ENCODE measurements at places on chromosomes 5 and 9.

- no peak for DNase-seq
These were observed 54.1 kb downstream of the TRIM32 start for GRCh38 chr9:116741086-116741740.

DNA sequence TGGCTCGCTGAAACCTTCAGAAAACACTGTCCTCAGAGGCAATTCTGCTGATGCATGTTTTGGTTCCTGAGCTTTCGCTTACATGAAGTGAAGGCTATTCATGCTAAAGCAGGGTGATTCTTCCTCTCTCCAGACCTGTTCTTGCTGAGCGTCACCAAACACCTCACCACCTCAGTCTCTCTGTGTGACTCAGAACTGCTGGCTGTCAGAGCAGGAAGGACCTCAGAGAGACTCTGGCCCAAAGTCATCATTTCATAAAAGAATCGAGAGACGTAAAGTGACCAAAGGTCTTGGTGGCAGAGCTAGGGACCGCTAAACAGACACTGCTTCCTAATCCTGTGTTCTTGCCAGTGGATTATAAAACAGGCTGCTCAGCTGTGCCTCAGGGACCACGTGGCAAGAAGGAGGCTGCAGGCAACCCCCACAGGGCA, 73.8 kb downstream of the LHFPL2 start:
- no peak for DNase-seq

DNA sequence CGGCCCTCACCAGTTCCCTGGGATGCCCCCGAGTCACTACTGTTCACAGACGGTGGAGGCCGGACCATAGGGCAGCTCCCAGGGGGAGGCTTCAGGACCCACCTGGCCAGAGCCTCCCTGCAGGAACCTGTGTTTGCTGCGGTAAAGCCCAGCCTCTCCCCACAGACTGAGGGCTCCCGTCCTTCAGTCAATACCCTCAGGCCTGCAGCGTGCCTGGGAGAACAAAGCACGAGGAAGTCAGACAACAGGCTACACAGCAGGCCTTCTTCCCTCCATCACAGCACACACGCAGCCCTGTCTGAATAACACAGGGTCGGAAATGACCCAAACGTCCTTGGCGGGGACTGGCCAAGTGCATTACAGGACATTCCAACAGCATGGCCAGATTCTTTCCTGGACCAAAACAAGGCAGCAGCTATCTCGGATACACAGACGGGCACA, 34.4 kb downstream of the COL23A1 start:
- DNase-seq: no peak

- no peak for DNase-seq
These were observed 248.0 kb downstream of the NSG2 start for GRCh38 chr5:174293481-174293880.

DNA sequence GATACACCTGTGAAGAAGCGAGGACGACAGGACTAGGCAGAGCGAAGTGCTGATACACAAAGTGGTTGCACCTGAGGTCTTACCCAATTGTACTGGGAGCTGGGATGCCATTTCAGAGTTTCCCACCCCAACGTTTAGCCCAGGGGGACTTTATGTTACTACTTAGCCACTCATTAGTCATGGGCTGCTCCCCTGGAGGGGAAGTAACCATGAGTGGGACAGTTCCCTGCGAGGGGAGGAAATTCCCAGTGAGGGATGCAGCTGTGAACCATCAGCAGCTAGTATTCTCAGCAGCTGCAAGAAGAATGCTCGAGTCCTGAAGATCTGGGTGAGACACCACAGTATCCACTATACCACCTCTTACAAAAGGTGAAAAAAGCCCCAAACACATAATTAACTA, 93.7 kb upstream of the ACTBL2 start:
- no peak for DNase-seq

DNA sequence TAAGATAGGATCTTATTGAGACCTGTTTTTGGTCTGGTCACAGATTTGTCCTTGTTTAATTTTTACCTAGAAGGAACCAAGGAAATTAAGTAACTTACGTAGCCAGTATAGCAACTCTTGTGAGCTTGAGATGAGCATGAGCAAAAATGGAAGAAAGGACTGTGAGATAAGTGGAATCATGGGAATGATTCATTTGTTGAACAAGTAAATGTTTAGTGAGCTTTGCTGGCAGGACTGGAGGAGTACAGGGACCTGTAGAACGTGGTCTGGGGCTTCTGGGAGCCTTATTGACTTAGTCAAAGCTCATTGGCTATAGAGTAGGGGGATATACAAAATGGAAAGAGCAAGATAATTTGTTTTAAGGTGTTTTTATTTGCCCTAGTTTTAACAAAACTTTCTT, 3.0 kb downstream of the RAD23B start:
- no peak for DNase-seq

DNA sequence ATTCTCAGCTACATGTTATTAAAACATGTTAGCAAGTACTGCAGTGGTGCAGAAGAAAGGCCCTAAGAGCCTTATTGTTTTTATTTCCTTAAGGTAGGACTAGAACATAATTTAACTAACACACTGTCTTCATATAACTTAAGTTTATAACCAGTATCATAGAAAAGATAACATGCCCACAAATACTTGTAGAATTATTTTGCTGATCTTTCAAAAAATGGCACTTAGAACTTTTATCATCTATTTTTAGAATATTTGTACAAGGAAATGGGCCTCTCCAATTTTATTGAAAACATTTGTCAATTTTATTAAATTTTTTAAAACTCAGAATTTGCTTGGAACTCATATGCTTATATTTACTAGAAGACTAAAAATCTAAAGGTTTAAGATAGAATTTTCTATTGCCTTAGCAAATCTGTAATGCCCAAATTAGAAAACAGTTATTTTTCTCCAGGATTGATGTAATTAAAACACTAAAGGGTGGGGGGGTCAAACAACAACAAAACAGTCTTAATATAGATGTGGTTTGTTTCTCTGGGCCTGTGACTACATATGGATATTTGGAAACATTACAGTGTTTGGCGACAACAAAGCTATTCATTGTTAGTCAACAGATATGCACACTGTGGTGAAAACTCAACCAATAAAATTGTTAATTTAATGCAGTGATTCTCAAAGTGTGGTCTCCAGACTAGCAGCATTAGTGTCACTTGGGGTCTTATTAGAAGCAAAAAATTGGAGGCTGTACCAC, 360.4 kb downstream of the PDE4D start:
- DNase-seq: no peak

GRCh38 chr5:143412661-143413342, 9.3 kb upstream of the NR3C1 start:
- no peak for DNase-seq

DNA sequence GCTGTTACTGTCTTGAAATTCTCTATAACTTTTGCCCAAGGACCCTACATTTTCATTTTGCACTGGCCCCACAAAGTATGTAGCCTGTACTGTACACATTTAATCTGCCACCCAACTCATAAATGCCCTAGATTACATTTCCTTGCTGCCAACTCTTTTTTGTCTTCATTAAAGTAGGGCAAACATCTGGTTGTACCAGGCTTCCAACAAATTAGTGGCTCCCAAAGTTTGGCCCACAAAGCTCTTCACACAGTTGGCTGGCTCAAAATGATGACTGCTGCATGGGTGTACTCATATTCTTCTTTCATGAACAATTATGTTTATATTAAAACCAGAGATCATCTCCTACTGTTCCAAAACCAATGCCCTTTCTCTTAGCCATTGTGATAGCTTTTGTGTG, 45.3 kb downstream of the GNA14 start:
- DNase-seq: no peak

DNA sequence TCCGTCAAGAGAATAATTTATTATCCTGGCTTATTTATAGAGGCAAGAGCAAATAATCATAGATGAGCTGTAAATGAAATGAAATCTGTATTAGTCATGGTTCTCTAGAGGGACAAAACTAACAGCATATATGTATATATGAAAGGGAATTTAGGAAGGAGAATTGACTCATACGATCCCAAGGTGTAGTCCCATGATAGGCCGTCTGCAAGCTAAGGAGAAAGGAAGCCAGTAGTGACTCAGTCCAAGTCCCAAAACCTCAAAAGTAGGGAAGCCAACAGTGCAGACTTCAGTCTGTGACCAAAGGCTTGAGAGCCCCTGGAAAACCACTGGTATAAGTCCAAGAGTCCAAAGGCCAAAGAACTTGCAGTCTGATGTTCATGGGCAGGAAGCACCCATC, 515.9 kb upstream of the CYLC2 start:
- no peak for DNase-seq

- DNase-seq: no peak
These were observed 346.9 kb upstream of the TLE4 start for GRCh38 chr9:79224672-79225433.

GRCh38 chr9:911005-911404, 65.5 kb upstream of the DMRT3 start:
- no peak for DNase-seq

DNA sequence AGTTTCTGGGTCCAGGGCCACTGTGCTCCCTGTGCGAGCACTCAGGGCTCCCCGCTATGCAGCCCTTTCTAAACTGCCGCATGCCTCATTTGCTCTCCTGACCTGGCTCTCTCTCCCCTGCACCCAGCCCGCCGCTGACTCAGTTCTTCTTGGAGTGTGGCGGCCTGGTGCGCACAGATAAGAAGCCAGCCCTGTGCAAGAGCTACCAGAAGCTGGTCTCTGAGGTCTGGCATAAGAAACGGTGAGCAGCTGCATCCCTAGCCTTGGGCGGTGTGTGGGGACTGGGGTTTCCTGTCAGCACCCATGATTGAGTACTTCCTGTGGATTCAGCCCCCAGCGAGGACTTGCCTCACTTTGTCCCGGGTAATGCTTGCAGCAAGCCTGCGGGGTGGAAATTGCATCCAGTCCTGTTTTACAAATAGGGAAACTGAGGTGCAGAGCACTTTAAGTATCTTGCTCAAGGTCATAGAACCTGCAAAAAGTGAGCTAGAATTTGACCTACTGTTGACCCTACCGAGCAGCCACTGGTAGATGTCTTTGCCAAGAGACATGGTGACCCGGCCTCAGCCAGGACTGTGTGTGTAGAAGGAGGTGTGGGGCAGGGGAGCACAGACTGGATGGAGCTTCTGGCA, 27.9 kb downstream of the USP20 start:
- peak; percentile 17 for DNase-seq

GRCh38 chr5:88687373-88687911, 195.5 kb downstream of the MEF2C start:
- DNase-seq: no peak

Data from effector CD8-positive, alpha-beta T cell (primary cell).